NCI-H345 (cell line): ENCODE measurements at places on chromosomes 7 and 10.

DNA sequence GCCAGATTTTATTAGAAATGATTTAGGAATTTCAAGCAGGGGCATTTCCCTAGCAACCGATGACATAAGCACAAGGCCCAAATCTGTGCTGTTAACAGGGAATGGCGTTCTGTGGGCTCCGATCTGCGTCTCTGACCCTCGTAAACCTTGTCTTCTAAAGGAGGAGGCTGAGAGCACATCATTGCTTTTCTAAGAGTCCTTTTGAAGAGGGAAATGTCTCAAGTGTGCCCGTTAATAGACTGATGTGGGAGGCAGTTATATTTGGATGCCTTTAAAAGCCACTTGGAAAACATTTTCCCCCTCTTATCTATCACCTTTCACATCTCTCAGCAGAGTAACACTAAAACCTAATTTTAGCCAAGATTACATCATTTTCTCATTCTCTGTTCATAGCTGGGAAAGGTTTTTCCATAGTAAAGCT is 424.1 kb upstream of the GALNT17 start:
- DNase-seq = no peak

GRCh38 chr10:113320211-113320610 is 232.6 kb upstream of the HABP2 start:
- DNase-seq = no peak

DNA sequence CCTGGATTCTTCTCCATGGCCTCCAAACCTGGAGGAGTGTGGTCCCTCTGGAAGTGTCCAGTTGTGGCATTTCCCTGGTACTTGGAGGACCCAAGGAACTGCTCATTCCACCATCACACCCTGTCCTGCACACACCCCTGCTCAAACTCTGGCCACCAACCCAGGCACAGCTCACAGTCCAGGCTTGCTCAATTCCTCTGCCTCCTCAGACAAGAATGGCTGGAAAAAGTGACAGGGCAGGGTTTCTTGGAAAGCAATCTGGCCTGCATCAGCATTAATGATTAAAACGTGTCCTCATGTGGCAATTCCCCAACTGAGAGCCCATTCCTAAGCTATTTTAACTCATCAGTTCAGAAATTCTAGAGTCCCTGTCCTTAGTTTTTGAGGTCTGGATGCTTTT is 17.2 kb upstream of the TPST1 start:
- no peak for DNase-seq

DNA sequence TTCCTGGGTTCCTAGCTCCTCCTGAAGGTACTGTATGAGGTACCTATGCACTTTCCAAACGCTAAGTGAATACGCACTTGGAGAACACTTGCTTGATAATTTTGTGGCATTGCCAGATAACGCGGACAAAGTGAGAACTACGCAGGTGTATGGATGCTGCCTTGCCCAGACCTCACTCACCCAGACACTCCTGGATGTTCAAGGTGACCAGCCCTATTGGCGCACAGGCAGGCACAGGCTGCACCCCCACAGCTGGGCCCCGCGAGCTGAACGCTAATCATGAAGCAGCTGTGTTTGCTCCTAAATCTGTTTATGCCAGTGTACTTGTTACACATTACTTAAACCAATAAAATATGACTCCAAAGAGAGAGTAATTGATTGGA is 27.3 kb downstream of the DIP2C start:
- no peak for DNase-seq

DNA sequence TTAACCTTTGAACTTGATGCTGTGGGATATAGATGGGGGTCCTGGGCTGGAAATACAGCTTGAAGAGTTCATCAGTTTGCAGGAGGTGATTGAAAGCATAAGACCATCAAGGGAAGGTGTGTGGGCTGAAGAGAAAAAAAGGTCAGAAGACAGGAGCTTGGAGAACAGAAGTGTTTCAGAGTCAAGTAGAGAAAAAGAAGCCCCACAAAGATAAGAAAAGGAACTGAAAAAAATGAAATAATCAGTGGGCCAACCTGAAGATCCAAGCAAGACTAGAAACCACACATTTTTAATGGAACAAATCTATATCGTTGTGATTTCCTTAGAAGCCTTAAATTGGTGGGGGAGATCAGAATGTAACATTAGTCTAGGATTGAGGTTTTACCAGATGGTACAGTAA is 22.5 kb downstream of the ZEB1 start:
- DNase-seq = no peak

DNA sequence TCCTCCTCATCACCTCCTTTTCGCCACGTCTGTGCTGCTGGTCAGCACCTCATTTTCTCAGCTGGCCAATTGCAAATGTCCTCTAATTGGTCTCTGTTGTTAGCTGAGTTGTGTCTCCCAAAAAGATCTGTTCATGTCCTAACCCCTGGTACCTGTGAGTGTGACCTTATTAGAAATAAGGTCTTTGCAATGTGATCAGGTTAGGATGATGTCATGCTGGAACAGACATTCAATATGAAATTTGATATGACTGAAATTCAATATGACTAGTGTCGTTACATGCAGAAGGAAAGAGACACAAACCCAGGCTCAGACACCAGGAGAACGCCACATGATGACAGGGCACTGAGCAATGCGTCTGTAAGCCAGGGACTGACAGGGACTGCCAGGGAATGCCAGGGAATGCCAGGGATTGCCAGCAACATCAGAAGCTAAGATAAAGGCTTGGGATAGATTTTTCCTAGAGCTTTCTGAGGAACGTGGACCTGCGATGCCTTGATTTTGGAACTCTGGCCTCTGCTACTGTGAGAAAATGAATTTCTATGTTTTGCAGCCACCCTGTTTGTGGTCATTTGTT is 77.5 kb upstream of the CXCL12 start:
- DNase-seq = no peak

- no peak for DNase-seq
Observed at GRCh38 chr10:6491841-6492609, 88.1 kb downstream of the PRKCQ start.

- DNase-seq = no peak
Observed at GRCh38 chr10:110612629-110613028, 31.5 kb upstream of the RBM20 start.

GRCh38 chr10:4736183-4736582 is 89.8 kb upstream of the AKR1E2 start:
- DNase-seq = no peak
